ENCODE measurements at places on chromosomes 11 and 22. TPM values are rescaled to one million over a fixed set of nuclear protein-coding genes. Genes with fewer than 3 reads are reported as not detected.
A peak's percentile ranks its signal among the peaks of the same experiment; 100 is the strongest.

Gene CDKN1C
- 4.4 TPM for total RNA-seq

DNA sequence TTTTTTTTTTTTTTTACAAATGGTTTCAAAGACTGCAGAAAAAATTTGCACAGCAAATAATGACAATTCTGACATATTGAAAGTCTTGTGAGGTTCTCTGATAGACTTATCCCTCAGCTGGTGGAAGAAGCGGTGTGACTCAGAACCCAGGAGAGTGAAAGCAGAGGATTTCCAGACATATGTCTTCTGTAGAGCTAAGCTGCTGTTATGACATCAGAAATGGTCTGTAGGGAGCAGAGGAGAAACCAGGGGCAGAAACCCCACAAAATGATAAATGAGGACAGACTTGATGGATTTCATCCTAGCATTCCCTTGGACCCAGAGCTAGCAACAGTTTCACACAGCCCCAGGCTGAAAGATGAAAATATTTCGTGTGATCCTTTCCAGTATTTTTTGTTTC is 582.6 kb downstream of the METTL15 start:
- no peak for DNase-seq

Gene SCT
- not detected for total RNA-seq

Gene LYVE1
- not detected for total RNA-seq

GRCh38 chr11:108027057-108027456 is 18.4 kb downstream of the CUL5 start:
- no peak for DNase-seq

Gene CASP1
- total RNA-seq: 42.8 TPM

DNA sequence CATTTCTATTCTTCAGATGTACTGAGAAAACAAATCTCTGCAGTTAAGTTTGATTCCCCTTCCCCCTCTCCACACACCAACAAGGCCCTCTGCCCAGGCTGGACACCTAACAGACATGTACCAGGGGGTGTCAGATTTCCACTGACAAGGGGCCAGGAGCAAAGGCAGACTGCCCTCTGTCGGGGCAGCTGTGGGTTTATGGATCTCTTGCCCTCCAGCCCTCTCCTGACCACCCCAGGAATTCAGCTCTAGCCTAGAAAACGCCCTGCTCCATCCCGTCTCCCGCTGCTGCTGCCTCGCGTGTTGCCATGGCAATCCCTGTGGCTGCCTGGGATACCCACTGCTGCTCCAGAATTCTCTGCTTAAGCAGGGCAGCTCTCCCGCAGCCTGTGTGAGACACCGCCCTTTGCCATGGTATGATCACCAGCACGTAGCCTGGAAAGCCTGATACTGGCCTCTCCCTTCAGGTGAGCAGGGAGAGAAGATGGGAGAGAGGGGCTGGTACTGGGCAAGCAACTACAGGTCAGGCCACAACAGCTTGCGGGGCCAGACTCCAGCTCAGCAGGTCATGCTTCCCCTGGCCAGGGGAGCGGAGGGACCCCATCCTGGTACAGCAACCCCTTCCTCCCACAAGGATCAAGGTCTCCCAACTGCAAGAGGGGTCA is 41.6 kb downstream of the BUD13 start:
- no peak for DNase-seq

Gene OR52I1
- total RNA-seq: not detected

Gene ROBO3
- total RNA-seq: 55.0 TPM

GRCh38 chr22:44580176-44581095 is 82.4 kb upstream of the RTL6 start:
- no peak for DNase-seq

Gene KCNJ4
- not detected for total RNA-seq

- DNase-seq: no peak
Observed at GRCh38 chr11:5922749-5923426, 19.2 kb upstream of the OR56A3 start.

- DNase-seq: no peak
Observed at GRCh38 chr22:19686946-19687345, 27.4 kb upstream of the SEPTIN5 start.

DNA sequence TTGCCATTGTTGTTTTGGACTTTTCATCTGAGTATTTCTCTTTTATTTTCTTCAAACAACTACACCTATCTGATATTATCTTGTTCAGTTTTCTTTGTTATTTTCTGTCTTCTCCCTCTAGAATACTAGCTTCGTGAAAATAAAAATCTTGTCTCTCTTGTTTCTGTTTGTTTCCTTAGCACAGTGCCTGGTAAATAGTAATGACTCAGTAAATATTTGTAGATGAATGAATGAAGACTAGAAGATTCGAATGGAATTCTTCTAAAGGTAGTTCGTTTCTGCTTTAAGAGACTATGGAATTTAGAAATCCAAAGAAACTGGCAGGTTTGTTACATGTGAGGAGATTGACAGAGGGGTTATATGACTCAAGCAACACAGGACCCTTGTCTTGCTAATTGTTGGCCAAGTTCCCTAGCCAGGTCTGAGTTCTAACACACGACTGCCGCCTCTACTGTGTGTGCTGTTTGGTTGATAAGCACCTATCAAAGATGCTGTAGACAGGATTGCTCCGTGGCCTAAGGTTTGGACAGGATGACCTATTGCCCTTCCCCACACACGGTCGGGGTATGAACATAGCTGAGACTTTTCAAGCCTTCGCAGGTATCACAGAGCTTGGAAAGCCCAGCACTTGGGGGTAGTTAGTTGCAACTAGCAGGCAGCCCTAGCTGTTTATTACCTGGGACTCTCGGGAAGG is 831 bp upstream of the TMEM135 start:
- no peak for DNase-seq

GRCh38 chr22:17493419-17493981 is 69.8 kb upstream of the SLC25A18 start:
- no peak for DNase-seq

- no peak for DNase-seq
Observed at GRCh38 chr11:116445108-116446047, 327.4 kb downstream of the BUD13 start.

- DNase-seq: no peak
Observed at GRCh38 chr11:93753241-93753640, 11.8 kb downstream of the C11orf54 start.

GRCh38 chr11:37951996-37952395 is 1354.0 kb upstream of the RAG2 start:
- DNase-seq: no peak

DNA sequence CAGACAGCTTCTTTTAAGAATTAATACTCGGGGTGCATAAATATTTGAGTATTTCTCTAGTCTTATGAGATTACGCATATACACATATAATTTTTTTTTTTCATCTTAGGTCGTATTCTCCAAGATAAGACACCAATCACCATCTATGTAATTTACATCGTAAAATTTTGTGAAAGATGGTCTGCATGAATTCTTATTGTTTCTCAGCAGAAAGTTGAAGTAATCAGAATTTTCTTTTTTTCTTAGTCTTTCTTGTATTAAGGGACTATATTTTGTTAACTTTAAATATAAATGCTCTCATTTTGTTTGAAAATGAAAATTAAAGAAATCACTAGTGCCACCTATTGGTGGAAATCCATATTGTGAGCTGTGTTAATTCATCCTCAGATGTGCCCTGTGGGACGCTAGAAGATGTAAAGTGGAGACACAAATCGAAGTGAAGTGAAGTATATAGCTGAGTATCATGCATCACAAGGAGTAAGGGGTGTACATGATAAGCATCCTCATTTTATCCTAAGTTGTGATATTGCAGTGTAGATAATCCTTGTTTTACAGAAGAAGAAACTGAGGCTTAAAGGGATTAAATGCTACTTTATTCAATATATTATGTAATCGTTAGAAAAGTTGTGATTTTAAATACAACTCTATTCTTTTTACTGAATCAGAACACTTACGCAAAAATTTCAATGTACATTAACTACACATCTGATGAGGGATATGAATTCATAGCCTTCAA is 2084.3 kb downstream of the LRRC4C start:
- DNase-seq: peak; percentile 7

DNA sequence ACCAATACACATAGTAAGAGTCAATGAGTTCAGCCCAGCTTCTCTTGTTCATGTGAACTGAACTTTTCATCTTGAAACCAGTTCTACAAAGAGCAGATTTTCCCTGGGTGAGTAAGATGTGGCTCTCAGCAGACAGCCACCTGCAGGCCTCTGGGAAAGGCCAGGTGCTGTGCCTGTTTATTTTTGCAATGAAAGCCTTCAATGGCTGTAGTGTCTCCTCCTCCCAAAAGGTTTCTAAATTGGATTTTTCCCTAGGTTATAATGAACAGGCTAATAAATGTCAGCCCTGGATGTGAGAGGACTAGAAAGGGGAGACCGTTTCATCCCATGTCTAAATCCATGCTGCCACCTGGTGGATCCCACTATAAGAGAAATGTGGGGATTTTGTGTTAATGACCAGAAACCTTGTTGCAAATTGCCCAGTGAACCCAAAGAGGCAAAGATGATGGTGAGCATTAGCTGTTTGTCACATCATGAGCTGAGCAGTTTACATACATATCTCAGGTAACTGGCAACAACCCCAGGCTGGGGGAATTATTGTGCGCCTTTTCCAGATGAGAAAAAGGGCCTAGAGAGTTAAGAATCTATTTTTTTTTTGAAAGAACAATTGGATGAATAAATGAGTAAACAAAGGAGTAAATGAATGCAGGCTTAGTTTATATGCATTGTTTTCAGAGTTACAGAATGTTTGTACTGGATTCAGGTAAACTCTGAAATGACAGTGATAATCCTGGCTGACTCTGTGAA is 12.7 kb downstream of the C11orf91 start:
- no peak for DNase-seq

- no peak for DNase-seq
Observed at GRCh38 chr22:17949642-17950473, 74.5 kb downstream of the MICAL3 start.

DNA sequence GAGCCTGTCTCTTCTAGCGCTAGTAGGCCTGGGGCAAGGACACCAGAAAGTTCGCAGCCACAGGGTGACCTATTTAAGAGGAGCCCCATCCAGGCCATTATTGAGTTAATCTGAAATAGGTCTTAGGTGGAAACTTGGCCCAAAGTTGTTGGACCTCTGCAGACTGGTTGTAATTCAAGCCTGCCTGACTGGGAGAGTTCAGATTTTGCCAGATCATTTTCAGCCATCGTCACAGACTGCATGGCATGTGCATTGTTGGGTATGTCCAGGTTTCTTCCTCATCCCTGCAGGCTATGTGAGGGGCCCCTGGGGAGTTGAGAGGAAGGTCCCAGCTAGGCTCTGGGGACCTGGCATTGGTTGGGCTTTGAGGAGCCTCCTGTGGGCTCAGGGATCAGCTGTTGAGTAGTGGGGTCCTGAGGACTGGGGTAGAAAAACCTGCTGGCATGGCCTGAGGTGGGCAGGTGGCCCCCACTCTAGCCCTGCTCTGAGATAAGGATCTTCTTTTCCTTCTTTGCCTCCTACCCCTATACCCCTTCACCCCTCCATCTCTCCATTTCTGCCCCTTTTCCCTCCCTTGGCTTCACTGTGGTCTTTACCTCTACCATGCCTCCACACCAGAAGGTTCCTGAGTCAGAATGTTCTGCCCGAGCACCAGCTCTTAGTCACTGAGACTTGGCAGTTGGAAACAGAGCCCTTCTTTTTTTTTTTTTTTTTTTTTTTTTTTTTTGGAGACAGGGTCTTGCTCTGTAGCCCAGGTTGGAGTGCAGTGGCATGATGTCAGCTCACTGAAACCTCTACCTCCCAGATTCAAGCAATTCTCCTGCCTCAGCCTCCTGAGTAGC is 112.7 kb downstream of the MORC2 start:
- DNase-seq: no peak

- no peak for DNase-seq
Observed at GRCh38 chr11:8017071-8017470, 29.9 kb downstream of the EIF3F start.

- no peak for DNase-seq
Observed at GRCh38 chr11:127193950-127194349, 193.4 kb upstream of the KIRREL3 start.

DNA sequence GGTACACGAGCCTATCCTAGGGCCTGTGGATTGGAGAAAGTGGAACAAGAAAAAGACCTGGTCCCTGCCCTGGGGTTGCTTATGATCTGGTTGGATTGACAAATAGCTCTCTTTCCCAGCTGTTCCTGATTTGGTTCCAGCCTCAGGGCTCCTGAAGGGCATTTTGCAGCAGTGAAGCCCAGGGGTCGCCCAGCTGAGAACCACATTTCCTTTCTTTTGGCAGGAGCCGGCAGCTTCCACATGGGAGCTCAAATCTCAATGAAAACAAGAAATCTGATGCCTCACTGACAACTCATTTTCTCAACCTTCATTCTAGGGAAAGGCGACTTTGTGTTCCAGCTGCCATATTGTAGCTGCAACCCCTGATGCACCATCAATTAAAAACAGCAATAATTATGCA is 140.6 kb upstream of the CADM1 start:
- DNase-seq: no peak

Gene DBX1
- not detected for total RNA-seq

GRCh38 chr11:86438685-86439084 is 64.0 kb downstream of the CCDC81 start:
- no peak for DNase-seq

DNA sequence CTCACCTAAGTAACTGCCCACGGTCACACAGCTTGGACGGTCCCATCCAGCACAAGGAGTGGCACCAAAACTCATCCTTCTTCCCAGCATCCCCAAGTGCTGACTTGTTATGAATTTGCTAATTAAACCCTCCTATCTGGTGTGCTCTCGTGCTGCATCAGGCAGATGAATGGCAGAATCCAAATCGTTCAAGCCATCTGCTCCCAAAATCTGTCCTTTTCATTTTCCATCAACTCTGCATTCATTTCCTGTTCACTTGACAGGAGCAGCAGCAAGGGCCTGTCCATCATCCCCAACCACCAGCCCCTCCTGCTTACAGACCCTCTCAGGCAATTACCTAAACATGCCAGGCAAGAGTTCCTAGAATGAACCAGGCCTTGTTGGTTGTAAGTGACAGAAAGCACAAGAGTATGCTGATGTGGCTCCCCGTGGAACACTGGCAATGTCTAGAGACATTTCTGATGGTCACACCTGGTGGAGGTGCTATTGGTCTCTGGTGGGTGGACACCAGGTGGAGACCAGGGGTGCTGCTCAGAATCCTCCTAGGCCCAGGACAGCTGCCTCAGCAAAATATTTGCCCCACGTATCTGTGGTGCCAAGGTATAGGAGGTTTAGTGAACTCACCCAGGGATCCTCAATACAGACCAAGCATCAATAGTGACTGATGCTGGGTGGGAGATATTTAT is 832.5 kb downstream of the TBC1D22A start:
- no peak for DNase-seq

GRCh38 chr11:108994887-108995286 is 330.0 kb downstream of the DDX10 start:
- DNase-seq: no peak

Gene XNDC1N
- 26.5 TPM for total RNA-seq

DNA sequence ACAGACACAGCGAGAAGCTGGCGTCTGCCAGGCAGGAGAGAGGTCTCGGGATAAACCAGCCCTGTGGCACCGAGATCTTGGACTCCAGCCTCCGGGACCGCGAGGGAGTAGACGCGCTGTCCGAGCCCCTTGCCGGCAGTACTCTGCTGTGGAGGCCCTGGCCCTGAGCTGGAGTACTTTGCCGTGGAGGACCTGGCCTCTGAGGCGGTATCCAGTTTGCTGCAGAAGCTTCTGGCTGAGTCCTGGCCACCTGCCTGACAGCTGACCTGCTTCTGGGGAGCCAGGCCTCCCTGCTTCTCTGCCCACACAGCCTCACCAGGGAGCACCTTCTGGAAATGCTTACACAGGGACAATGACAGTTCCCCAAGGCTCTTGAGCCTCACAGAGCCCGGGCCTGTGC is 31.6 kb upstream of the CARS1 start:
- no peak for DNase-seq

Gene GGTLC2
- total RNA-seq: not detected

- no peak for DNase-seq
Observed at GRCh38 chr22:29727131-29727523, 7.3 kb downstream of the CABP7 start.

Data from naive thymus-derived CD8-positive, alpha-beta T cell (primary cell).